ENCODE measurements at places on chromosomes 6 and 20. TPM values are rescaled to one million over a fixed set of nuclear protein-coding genes. Genes with fewer than 3 reads are reported as not detected.
A peak's percentile ranks its signal among the peaks of the same experiment; 100 is the strongest.

Gene PTCRA
- not detected for total RNA-seq

Gene LPA
- not detected for total RNA-seq

Gene GJA10
- total RNA-seq = 3.5 TPM

Gene TGM3
- not detected for total RNA-seq

Gene HSPA12B
- not detected for total RNA-seq

Gene KIF16B
- total RNA-seq = 8.9 TPM

Gene GPR63
- 3.5 TPM for total RNA-seq

Gene CRISP1
- total RNA-seq = not detected

Gene IL20RA
- total RNA-seq = not detected

Gene TBXT
- total RNA-seq = not detected

Gene NEDD9
- total RNA-seq = 64.8 TPM

Gene DDX39B
- 434 TPM for total RNA-seq

Gene PXMP4
- total RNA-seq = 13.9 TPM

Gene SLC24A3
- not detected for total RNA-seq

Gene RIPPLY2
- not detected for total RNA-seq

GRCh38 chr6:2630891-2631571 is 119.7 kb downstream of the MYLK4 start:
- DNase-seq = no peak

GRCh38 chr6:56902641-56903464 is 52.1 kb upstream of the BEND6 start:
- no peak for DNase-seq

DNA sequence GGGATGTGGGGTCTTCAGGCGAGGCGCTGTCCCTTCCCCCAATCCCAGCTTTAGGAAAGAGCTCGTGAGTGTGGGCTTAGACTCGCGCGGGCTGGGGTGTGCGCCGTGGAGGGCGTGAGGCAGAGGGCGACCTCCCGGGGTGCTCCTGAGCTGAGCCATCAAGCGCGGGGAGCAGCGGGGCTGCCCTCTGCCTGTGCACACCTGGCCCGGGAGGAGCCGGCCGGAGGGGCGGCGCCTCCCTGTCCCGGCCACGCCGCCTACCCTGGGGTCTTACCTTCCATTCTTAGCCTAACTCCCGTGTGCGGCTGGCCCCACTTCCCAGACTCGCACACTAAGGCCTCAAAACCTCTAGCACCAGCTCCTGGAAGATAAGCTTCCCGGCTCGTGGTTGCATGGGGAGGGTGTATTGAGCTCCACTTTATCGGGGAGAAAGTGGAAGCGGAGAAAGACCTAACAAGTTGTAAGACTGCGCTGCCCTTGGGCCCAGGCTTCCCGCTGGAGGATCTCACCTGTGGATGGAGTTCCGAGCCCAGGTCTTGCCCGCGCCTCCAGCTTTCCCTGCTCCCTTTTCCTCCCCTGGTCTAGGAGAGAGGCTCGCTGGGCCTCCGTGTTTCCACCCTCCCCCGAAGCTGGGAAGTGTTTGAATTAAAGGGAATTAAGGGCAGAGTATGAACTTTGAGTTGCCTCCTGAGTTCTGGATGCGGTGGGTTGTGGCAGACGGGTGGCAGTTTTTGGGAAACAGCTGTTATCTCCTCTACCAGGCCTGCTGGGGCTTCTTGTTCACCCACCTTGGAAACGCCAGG is 1.2 kb downstream of the DNMT3B start:
- DNase-seq = no peak

GRCh38 chr6:8982668-8983067 is 547.3 kb upstream of the SLC35B3 start:
- no peak for DNase-seq

DNA sequence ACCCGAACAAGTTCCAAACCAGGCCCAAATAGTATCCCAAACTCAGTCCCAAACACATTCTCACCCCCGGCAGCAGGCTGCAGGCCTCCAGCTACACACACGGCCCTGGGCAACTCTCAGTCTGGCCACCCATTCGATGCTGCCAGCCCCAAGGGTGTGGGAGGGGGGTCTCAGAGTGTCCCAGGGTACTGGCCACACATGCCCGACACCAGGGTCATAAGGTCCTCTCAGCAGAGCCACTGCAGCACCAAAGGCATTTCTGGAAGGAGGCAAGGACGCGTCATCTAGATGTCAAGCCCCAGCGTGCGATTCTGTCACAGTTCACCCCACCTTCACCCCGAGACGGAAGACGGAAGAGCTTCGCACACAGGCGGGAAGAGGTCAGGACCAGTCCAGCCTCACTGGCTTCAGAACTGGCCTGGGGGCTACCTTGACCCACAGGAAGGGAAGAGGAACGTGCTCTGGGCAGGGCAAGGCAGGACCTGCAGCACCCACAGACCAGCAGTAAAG is 9.5 kb downstream of the MYL9 start:
- no peak for DNase-seq

GRCh38 chr6:81214414-81215091 is 537.9 kb downstream of the TENT5A start:
- DNase-seq = no peak

GRCh38 chr6:137738931-137739504 is 128.0 kb upstream of the TNFAIP3 start:
- no peak for DNase-seq

DNA sequence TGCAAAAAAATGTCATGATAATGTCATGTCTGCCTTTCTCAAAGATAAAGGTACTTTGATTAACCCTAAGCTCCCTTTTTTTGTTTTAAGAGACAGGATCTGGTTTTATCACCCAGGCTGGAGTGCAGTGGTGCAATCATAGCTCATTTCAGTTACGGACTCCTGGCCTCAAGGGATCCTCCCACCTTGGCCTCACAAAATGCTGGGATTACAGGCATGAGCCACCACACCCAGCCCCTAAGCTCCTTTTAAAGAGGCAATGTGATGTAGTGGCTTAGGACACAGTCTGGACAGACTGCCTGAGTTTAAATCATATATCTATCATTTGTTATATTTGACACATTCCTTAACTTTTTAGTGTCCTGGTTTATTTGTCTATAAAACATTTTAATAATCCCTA is 77.0 kb downstream of the FLRT3 start:
- DNase-seq = no peak

- no peak for DNase-seq
Measured at GRCh38 chr6:135990439-135990838, 138.9 kb downstream of the PDE7B start.

GRCh38 chr6:108417027-108417426 is 122.2 kb downstream of the AFG1L start:
- no peak for DNase-seq

GRCh38 chr6:110664933-110665332 is 150.3 kb downstream of the CDK19 start:
- DNase-seq = no peak

GRCh38 chr6:27138837-27139755 is 108.4 kb upstream of the PRSS16 start:
- DNase-seq = peak; percentile 80

DNA sequence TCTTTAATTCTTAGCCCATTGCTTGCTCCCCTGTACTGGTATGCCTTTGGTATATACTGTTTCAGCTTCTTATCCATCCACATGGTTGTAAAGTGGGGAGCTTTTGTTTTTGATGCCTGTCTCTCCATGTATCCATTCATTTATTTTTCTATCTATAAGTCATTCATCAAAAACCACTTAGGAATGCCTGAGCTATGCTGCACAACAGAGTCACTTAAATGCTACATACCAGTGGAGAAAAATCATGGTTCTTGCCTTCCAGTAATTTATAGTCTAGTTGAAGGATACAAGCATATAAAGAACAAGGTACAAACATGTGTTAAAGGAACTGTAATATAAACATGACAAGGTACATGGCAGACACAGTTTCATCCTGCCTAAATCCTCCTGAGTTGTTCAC is 347.3 kb downstream of the NRN1 start:
- no peak for DNase-seq

DNA sequence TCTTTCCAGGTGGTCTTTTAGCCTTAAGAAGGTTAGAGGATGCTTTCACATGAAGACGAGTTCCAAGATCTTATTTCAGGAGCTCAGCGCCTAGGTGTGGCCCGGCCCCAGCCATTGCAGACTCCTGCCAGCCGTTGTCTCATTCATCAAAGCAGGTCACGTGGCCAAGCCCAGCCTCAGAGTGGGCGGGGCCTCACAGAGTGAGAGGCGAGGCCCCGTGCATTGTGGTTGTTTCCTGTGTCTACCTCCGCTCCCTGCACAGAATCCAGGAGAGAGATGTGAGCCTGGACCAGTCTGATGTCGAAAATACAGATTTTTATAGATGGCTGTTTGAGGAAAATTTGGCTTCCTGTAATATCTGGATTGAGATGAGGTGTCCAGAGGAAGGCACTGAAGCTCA is 49.2 kb upstream of the CST5 start:
- DNase-seq = peak; percentile 47

GRCh38 chr6:150632785-150633485 is 33.2 kb downstream of the PLEKHG1 start:
- no peak for DNase-seq

DNA sequence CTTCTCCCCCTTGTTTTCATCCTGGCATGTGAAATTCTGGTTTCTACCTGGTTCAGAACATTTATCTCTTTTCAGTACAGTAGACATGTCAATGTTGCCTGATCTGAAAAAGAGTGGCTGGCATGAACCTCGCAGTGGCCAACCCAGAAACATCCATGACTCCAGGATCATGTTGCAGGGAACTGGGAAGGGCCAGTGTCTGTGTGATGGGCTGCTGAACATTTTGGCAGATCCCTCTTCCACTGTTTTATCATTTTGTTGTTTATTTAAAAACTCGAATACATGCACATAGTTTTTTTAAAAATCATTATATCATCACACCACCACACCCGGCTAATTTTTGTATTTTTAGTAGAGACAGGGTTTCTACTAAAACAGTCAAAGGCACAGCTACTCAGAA is 19.0 kb downstream of the WFDC3 start:
- DNase-seq = no peak

- DNase-seq = peak; percentile 78
Measured at GRCh38 chr6:163414117-163414945, at the start of gene QKI. TSS of gene QKI (plus strand) at chr6:163414718. CDS start at chr6:163415194, 476 bp downstream.

- no peak for DNase-seq
Measured at GRCh38 chr6:107728564-107728897, 95.6 kb downstream of the SCML4 start.

GRCh38 chr20:19934792-19935491 is 82.2 kb upstream of the NAA20 start:
- no peak for DNase-seq

DNA sequence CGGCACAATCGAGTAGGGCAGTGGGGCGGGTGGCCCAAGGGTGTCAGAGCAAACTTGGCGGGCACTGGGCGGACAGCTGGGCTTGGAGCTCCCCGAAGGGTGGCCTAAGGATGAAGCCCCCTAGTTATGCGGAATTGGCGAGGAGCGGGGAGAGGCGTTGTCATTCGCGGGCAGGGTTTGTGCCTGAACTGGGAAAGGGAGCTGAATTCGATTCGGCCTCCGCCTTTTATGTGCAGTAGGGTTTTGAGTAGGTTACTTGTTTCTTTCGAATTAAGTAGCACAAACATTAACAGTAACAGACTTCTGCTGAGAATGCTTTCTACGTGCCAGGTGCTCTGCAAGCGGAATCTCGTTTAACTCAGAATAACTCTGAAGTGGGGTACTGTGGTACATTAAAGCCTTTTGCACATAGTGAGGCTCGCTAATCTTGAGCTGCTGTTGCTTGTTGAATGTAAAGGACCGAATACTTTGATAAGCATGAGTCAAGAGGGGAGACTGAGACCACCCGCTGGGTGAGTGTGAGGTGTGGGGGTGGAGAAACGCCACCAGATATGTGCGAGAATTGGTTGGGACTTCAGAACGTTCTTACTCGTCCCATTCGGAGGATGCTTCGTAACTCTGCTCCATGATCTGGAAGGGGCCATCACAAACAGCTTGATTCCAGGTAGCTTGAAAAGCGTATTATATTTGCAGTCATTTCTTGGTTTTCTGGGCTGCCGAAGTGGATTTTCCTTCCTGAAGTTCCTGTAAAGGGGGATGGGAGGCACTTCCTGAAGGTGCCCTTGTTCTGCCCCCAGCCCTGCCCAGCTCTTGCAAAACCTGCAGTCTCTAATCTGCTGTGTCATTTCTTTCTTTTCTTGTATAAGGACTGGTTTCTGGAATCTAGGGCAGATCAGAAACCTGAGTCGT is 833 bp downstream of the RAB5IF start:
- DNase-seq = peak; percentile 25

GRCh38 chr6:11744753-11745152 is 33.9 kb downstream of the ADTRP start:
- no peak for DNase-seq

DNA sequence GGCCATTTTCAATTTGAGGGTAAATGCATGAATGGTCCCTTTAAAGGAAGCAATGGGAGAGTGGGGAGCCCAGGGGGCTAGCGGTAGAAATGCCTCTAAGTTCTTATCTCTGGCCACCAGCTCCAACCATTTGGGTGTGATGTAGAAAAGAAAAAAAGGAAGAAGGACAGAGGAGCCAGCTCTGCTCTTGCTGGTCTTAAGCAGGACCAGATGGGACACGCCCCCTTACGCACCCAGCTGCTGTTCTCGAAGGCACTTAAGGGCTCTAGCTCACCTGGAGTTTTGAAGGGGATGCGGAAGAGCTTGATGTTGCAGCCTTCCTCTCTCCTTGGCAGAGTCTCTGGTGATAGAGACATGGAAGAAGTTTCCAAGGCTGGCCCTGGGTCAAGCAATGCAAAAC is 59.5 kb upstream of the RNF144B start:
- no peak for DNase-seq

DNA sequence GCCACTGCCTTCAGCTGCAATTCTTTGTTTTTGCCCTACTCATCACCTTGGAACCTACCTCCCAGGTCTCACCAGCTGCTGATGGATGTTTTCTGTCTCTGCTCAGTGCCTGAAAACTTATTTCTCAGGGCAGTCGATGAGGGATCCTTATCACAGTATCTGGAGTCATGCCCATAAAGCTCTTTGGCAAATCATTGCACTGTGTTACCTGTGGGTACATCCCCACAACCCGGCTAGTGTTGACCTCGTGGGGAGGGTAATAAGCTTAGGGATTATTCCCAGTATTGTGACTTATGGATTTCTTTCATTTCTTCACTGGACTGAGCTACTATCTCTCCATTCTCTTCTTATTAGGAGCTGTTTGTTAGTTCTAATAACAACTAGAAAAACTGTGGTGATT is 91.7 kb downstream of the ELOVL5 start:
- DNase-seq = no peak

- no peak for DNase-seq
Measured at GRCh38 chr6:16450285-16450684, 211.9 kb downstream of the GMPR start.
